Fibroblast of skin of back (primary cell): ENCODE measurements at places on chromosomes 12 and 14.

GRCh38 chr12:20282401-20282800, 85.9 kb upstream of the PDE3A start:
- peak; percentile 21 for DNase-seq

GRCh38 chr12:28374556-28374955, 184.3 kb downstream of the CCDC91 start:
- DNase-seq, result peak; percentile 54

DNA sequence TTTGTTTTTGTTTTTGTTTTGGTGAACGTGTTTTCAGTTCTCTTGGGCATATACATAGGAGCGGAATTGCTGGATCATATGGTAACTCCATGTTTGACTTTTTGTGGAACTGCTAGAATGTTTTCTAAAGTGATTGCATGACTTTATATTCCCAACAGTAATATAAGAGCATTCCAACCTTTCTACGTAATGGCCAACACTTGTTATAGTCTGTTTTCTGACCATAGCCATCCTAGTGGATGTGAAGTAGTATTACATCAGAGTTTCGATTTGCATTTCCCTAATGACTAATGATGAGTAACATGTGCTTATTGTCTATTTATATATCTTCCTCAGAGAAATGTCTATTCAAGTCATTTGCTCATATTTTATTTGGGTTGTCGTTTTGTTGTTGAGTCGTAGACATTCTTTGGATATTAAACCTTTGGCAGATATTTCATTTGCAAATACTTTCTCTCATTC, 268.7 kb downstream of the AEBP2 start:
- DNase-seq, result peak; percentile 88

- DNase-seq, result no peak
These were observed 11.8 kb downstream of the STON2 start for GRCh38 chr14:81388336-81388735.

DNA sequence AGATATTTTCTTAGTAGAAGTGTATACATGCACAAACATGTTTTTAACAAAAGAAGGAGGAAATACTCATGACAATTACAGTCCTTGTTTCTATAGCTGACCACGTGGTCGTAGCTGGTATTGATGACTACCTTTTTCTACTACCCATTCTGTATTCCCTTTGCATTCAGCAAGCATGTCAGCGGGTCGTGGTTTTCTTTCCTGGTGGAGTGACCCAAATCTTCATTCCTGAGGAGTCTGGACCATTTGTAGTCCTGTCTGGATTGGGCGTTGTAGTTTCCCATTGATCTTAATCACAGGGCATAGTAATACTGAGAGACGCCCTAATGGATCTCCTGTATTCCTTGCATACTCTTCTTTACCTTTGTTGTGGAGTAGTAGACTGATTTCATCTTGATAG, 472.1 kb upstream of the RGS6 start:
- no peak for DNase-seq

- DNase-seq, result no peak
These were observed 43.2 kb downstream of the MYBPC1 start for GRCh38 chr12:101637936-101638335.

DNA sequence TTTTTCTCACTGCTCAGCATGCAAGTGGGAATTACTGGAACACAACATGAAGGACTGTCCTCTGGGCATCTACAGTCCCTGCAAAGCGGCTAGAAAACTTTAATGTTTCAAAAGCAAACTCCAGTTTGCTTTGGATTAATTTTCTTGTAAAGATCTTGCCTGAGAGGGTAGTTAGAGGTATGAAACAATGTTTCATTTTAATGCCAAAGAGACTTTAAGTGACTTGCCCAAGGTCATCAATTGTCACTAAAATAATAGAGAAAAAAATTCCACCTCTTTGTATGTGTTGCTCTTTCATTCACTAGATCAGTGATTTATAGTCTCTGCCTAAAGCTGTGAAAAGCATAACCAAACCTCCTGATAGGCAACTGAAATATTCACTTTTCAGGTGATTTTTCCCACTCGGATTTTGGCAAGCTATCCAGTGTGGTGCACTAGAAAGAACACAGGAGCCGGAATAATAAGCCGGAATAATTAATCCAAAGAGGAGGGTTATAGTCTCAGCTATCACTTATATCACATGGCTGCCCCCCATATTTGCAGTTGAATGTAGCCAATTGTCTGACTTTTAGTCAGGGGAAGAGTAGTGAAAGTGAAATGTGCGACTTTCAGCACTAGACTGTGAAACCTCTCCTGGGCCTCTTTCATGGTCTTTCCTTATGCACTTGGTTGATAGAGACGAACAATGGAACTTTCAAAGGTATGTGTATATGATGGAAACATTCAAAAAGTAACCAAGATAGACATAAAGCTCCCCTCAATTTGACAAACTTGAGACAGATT, 107.7 kb downstream of the SLC6A15 start:
- no peak for DNase-seq

DNA sequence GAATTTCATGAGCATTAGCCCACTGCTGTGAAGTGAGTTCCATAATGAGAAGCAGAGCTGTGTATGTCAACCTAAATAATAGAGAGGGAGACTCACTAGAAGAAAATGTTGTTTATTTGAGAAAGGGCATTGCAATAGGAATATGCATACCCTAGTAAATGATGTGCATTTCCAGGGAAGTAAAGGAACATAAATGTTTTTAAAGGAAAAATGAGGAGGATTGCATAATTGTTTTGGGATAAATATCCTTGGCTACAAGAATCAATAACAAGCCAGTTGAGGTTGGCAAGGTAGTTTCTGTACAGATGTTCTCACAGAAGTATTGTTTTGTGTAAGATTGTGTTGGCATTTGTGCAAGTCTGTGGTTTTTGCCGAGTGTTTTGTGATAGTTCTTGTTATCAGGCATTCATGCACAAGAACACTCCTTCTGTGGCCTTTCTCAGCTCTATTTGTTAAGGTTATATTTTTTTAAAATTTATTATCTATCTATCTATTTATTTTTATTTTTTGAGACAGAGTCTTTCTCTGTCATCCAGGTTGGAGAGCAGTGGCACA, 47.1 kb downstream of the EMP1 start:
- no peak for DNase-seq

DNA sequence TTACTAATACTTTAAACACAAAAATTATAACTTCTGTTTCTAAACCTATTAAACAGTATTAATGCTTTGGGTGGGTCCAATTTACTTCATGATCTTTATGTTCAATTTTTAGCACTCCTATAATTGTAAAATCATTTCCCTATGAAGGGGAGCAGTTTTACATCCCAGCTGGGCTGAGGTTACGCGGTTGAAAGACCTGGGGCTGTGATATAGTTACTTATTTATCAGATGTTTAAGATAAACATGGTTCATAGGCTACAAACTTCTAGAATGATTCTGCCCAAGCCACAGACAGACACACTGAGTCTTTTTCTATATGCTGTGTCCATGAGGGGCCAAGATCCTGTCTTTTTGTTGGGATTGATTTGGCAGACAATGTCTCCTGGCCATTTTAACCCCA, 44.4 kb downstream of the DYRK2 start:
- no peak for DNase-seq

- peak; percentile 27 for DNase-seq
These were observed 763.9 kb upstream of the MGAT4C start for GRCh38 chr12:87020071-87020470.

- no peak for DNase-seq
These were observed 73.8 kb downstream of the TTC6 start for GRCh38 chr14:37669242-37669641.

GRCh38 chr12:51887476-51888315, at the start of gene ANKRD33:
Gene ANKRD33, plus strand, starts transcription at chr12:51888103. Its CDS starts 84 bp downstream, at chr12:51888187.
- DNase-seq, result no peak

- DNase-seq, result no peak
These were observed 3.2 kb upstream of the TESPA1 start for GRCh38 chr12:54987611-54988231.

GRCh38 chr12:131118371-131118770, 164.7 kb downstream of the ADGRD1 start:
- no peak for DNase-seq

DNA sequence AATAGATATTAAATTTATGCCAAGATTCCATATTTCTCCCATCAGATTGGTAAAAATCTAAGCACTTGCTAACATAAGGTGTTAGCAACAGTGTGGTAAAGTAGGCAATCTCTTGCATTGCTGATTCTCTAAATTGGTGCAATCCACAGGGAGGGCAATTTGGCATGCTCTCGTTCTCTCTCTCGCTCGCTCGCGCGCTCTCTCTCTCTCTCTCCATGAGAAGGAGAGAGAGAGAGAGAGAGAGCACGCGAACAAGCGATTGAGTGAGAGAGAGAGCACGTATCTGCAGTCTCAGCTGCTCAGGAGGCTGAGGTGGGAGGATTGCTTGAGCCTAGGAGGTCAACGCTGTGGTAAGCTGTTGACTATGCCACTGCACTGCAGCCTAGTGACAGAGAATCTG, 25.9 kb downstream of the PSEN1 start:
- no peak for DNase-seq

GRCh38 chr14:56217380-56218045, 99.3 kb downstream of the PELI2 start:
- DNase-seq, result no peak
